ENCODE measurements at places on chromosomes 3 and 15.

GRCh38 chr3:21894459-21895340 is 143.7 kb upstream of the ZNF385D start:
- no peak for DNase-seq

DNA sequence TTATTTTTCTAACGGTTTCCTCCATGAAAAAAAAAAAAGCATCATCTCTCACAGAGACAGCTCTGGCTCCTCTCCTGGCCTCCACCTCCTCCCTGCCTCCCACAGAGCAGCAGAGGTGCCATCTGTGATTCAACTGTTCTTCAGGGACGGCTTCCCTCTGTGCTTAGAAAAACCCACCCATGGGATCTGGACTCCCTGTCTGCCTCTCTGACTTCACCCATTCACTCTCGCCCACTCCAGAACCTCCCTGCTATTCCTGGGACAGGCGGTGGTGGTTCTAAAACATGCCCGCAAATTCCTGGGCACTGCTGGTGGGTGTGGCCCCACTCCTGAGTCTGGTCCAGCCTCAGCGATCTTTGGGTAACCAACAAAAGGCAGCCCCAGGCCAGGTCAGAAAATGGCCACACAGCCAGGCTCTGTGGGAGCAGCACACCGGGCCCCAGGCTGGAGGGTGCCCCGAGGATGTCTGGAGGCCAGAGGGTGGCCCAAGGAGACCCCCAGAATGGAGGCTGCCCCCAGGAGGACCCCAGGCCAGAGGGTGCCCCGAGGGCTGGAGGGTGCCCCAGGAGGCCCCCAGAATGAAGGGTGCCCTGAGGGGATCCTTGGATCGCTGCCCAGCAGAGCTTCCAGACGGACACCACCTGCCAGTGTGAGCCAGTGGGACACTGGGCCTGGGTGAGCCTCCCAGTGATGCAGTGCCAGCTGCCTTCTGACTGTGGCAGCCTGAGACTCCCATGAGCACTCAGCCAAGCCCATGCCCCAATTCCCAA is 2.6 kb upstream of the CHST13 start:
- DNase-seq: no peak

DNA sequence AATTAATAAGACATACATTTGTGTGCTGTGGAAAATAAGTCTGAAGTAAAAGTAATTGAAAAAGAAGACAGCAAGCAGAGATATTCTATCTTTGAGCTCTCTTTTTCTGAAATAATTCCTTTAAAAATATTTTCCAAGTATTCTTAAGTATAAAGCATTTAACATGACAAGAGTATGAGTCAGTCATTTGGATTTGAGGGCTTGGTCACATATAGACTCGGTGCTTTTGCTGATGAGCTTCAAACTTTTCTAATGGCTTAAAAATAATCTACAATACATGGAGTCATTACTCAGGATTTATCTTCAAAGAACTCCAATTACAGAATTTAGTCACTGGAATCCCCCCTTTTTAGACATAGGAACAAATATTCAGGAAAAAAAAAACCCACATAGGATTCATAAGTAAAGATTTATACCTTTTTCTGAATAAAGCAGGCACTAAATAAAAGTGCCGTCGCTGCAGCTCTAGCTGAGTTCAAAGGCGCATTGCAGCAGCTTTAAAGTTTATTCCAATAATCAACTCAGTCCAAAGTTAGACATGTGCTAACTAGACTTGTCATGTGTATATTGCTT is 147.5 kb downstream of the CTNNB1 start:
- no peak for DNase-seq

- DNase-seq: no peak
Measured at GRCh38 chr3:97705764-97706163, 58.8 kb upstream of the ARL6 start.

- no peak for DNase-seq
Measured at GRCh38 chr3:130323503-130323902, 22.0 kb upstream of the COL6A5 start.

DNA sequence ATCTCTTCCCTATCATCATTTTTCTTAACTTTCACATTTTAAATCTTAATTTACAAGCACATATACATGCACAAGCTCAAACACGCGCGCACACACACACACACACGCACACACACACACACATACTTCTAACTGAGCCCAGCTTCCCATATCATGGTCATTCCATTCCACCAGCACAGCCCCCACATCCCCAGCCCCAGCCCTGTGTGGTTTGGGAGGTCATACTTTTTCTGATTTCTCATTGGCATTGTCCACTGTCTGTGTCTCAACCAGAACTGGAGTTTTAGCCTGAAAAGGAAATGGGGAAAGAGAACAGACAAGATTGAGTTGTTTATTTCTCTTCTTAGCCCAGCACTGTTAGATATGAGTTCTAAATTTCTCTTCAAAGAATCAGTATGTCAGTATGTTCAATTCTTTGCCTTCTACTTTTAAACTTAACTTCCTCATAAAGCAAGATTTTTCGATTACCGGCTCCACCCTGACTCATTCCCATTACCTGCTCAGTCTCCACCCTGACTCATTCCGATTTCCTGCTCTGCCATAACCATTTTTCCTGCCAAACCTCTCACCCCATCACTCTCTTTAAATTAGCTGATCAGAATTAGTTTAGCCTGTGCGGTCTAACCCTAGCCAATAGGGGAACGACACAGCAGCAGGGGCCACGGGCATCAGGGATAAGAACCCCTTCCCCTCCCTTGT is 6.4 kb downstream of the IQCF1 start:
- DNase-seq: no peak

- no peak for DNase-seq
Measured at GRCh38 chr15:51333571-51333970, 4.8 kb downstream of the CYP19A1 start.

DNA sequence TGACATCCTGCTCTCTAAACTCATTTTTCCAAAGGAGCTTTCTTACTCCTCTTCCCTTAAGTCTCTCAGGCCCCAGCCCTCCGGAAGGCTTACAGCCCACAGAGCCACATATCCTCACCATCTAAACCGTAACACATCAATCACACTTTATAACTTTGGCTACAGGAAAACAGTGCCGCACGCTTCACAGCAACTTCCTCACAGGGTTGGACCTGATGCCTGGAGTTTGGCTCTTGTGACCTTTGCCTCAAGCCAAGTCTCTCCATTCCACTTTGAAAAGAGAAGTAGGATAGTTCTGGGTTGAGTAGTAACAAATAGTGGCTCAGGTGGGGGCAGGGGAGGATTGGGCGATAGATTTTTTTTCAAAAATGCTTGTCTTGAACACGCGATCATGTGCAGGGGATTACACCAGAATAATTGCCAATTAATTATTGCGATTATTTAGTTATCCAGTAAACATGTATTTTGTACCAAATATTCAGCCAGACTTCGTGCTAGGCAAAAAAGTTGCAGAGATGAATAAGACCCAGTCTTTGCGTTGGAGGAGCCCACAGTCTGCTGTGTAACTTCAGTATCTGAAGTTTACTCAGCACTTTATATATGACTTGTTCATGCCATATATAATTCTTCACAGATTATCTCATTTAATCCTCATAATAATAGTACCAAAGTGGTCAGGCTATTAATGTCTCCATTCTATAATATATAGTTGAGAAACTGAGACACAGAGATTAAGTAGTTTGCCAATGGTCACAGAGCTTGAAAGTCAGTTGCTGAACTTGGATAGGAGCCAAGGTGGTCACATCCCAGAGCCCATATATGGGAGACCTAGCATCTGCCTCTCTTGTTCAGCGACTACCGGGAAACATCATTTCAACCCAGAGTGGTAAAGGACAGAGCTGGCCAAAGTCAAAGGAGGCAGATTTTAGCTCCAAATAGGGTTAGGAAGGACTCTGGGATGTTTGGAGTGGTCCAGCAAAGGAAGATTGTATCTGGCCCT is 2.4 kb upstream of the ETV5 start:
- DNase-seq: no peak

- DNase-seq: no peak
Measured at GRCh38 chr15:66925721-66926120, 139.7 kb upstream of the SMAD3 start.

DNA sequence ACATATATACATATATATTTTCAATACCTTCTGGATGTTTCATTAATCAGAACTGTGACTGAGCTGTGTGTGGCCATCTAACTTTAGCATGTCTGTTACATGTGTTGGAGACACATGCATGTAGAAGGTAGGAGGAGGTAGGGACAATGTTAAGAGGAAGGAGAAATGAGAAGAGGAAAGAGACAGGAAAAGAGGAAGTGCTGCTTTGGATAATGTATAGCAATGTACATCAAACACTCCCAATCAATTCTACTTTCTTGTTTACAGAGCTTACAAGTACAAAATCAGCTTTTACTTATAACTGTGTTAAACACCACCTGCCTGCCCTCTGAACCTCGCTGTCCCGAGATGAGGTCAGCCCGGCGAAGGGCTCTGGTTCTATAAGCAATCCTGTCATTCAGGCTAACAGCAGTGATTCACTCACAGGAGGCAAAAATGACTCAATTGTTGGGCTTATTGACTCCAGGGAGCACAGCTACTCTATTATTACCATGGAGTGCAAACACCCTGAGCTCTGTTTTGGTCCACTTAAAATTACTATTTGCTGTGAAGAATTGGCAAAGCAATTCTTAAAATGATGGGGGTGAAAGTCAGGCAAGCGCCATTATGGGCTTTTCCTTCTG is 188.9 kb downstream of the MEIS2 start:
- DNase-seq: no peak

GRCh38 chr15:68691705-68692104 is 112.9 kb downstream of the CORO2B start:
- DNase-seq: no peak

All from stimulated activated CD8-positive, alpha-beta memory T cell treated with anti-CD3 and anti-CD28 coated beads, Interleukin-4, amount 100 ng/mL, for 4 hours (primary cell).